Tibial artery (tissue), 4 donors: ENCODE measurements at places on chromosomes 2 and 18.

- no peak for DNase-seq
These were observed 56.5 kb upstream of the COL5A2 start for GRCh38 chr2:189236066-189236465.

GRCh38 chr2:224569654-224570053 lies 15.5 kb downstream of the CUL3 start:
- no peak for DNase-seq

DNA sequence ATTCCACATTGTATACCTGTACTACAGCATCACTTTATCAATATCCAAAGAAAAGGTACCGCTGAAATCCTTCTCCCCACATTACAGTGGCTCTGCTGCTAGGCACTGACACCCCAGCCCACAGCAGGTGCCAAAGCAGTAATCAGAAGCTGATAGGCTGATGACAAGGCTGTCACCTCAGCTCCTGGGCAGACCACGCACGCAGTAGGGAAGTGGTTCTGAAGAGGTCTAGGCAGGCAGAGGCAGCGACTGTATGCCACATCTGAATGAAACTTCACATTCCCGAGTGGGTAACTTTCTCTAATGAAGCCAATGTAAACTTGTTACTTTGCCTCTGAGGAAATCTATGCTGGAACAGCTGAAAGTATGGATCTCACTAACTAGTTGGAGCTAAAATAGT lies 113.0 kb downstream of the MEP1B start:
- no peak for DNase-seq

DNA sequence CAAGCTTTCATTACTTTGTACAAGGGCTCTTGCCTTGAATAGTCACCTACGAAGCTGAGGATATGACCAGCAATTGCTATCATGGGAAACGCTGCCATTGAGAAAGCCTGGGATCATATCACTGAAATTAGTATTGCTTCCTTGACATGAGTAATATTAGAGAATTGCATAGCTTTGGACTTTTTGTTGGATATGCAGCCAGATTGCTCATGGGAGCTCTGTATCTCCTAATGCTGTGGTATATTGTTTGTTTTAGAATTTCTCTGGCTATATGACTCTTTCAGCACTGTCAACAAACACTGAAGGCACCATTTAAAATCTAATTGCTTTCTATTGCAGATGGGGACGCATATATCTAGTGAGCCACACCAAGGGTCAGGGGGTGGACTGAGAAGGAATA lies 80.0 kb upstream of the WDSUB1 start:
- no peak for DNase-seq

- DNase-seq = no peak
These were observed 105.0 kb upstream of the RBBP8 start for GRCh38 chr18:22828171-22828570.

DNA sequence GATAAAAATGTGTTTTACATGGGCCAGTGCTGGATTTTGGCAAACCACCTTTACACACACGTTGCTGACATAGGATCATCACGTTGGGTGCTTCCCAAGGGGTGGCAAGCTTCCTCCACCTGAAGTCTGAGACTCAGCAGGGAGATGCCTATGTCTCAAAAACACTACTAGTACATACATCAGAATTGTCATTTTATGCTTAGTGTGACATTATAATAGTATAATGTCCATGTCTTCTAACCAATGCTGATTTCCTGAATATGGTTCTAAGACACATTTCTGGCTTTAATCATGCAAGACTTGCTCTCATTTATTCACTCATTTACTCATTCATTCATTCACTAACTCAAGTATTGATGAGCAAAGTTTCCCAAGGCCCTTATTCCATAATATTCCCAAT lies 322.3 kb downstream of the LNPK start:
- no peak for DNase-seq

DNA sequence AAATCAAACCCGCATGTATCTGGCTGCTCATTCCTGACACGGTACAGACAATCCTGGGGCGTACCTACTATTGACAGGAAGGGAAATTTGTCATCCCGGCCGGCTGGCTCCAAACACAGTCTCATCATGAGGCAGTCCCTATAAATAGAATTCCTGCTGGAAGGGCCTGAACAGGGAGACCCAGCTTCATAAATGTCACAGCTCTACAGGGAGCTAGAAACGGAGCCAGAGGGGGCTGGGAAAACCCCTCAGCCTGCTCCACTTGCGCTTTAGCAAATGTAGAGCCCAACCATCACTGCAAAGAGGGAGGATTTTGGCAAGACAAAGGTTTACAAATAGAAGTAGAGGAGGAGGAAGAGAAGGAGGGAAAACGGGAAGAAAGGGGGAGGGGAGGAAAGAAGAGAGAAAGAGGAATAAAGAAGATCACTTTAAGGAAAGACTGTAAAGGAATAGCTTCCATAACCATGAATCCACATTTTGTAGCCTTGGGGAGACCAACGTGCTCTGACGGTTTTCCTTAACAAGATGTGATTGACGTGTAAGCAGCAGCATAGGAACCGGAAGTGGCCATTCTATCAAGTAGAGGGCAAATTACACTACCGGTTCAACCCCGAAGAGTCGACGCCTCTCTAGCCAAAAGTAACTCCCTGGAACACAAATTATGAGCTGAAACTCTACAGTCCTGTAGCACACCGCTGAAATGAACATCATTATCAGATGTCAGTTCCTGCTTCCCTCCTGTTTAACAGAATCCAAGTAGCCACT lies 56.8 kb upstream of the TTN start:
- DNase-seq = peak; percentile 64

DNA sequence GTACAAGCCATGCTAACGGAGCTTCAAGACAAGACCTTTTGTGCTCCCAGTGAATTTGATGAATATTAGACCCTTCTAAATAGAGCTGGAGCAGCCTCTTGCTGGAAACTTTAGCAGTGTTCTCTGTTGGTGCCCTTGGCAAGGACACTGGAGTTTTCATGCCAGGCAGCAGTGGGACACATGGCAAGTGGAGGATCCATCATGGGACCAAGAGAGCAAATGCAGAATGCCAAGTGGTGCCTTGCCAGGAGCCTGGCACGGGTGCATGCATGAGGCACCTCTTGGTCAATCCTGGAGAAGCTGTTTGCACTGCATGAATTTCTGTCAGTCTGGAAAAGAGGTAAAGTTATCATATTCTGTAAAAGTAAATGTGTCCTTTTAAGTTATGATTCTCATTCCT lies 59.1 kb downstream of the NETO1 start:
- no peak for DNase-seq

DNA sequence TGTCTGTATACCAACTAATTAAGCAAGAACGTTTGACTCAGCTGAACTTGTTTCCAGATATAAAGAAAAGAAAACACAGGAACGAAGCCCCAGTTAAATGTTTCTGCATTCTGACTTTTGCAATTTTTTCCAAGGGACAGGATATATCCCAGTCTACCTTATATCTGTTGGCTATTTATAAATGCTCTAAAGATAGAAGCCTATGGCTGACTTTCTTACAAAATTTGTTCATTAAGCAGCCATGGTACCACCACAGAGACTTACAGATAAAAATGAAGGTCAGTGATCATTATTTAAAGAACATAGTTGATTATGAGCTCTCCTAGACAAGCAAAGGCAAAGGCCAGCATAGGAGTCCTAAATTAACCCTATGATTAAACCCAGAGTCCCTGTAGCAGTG lies 462.7 kb upstream of the SPHKAP start:
- DNase-seq = no peak

DNA sequence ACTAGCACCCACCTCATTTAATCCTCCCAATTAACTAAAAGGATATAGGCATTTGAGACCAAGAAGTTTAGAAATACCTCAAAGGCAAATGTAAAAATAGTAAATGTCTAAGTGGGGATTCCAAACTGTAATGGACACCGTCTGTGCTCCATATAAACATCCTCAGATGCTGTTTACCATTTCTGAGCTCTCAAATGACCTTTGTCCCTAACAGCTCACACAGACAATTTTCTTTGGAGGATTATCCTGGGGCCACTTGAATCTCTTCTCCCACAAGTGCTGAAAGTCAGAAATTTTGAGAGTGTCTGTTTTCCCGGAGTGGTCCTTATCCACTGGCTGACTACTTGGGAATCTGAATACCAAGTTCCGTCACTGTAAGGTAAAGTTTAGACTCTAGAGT lies 1418.9 kb downstream of the LRP1B start:
- no peak for DNase-seq
